ENCODE measurements at places on chromosomes 1 and 21. TPM values are rescaled to one million over a fixed set of nuclear protein-coding genes. Genes with fewer than 3 reads are reported as not detected.

- DNase-seq: no peak
Measured at GRCh38 chr1:160711602-160712311, at the start of gene CD48. TSS of gene CD48 (minus strand) at chr1:160711822. CDS start at chr1:160711763, 59 bp downstream.

DNA sequence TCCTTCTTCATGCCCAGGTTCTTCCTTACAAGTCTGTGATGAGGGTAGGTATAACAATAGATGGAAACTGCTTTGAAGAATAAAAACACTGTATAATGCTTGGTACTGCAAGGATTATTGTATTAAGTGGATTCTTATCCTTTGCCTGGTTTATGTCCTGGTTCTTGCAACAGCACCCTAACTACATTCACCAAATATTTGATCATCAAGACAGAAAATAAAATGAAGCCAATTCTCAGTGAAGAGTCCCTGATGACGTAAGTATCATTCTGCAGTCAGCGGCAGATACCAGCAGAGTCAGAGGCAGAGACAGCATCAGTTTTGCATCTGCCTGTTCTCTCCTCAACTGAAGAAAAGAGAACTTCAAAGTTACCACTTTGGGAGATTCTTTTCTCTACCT is 19.7 kb downstream of the ARHGEF11 start:
- no peak for DNase-seq

- peak; percentile 37 for DNase-seq
Measured at GRCh38 chr1:6235296-6235677, 477 bp downstream of the ICMT start.

GRCh38 chr1:67557696-67558448 is 127.1 kb upstream of the GADD45A start:
- no peak for DNase-seq

- no peak for DNase-seq
Measured at GRCh38 chr1:172801771-172802322, 142.9 kb downstream of the FASLG start.

The PPM1J gene
- 0.72 TPM for total RNA-seq

- DNase-seq: peak; percentile 69
Measured at GRCh38 chr1:31239653-31240241, at the start of gene NKAIN1. TSS of gene NKAIN1 (minus strand) at chr1:31239887. CDS start at chr1:31239547, 340 bp downstream.

- no peak for DNase-seq
Measured at GRCh38 chr1:177116941-177117340, 47.6 kb downstream of the ASTN1 start.

DNA sequence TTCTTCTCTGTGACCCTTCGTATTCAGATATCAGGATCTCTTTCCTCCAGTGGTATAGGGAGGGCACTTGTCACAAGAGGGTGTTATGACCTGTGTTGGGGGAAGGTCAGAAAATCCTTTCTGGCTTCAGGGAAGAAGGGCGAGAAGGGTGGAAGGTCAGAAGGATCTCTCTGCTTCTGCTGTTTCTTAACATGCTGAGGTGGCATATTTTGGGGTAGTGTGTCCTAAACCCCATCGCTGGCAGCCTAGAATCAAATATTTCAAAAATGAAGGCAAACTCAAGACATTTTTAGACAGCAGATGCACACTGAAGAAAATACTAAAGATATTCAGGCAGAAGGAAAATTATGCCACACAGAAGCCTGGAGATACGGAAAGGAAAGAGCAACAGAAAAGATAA is 207.6 kb downstream of the TM2D1 start:
- no peak for DNase-seq

The F5 gene
- 24.0 TPM for total RNA-seq

The ZBTB37 gene
- total RNA-seq: 9.2 TPM

DNA sequence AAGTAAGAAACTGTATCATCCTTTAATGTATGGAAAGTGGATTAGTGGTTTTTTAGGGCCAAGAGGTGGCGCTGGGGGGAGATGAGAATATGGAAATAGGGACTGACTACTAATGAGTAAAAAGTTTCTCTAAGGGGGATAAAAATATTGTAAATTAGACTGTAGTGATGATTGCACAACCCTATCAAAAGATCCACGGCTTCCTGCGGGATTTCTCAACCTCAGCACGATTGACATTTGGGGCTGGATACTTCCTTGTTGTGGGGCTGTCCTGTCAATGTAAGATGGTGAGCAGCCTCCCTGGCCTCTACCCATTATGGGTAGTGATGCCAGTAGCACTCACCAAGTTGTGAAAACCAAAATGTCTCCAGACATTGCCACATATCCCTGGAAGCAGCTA is 36.0 kb upstream of the PRDM2 start:
- DNase-seq: no peak

DNA sequence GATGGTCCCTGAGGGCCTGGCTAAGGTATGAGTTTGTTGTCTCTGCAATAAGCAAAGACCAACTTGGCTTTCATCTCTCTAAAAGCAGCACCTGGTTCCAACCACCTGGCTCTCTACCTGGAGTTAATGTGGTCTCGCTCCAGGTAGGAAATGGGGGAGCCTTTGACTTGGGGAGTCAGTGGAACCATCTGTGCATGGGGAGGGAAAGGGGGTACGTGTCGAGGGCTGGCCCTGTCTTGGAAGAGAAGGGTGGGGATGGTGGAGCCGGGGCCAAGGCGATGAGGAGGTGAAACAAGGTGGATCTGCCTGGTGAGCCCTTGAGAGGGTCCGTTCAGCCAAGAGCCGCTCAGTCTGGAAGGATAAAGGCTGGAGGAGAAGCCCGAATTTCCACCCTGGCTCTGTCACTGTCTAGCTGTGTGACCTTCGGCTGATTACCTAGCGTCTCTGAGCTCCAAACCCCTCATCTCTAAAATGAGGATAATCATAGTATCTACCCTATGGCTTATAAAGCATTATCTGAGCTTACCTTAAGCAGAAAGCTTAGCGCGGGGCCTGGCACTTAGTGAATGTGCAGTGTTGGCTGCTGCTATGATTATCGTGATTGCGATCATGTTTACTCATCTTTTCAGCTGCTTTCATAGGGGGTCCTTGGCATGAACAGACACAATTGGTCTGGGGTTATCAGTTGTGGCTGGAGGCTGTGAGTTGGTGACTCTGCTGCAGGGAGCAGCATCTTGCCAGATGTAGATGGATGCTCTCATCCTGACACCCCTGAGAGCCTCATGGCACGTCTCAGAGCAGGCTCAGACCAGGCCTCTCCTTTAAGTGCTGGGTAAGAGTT is 78.7 kb downstream of the ACTL8 start:
- no peak for DNase-seq

The PTPN7 gene
- not detected for total RNA-seq

GRCh38 chr1:186678155-186678554 is 2.1 kb downstream of the PTGS2 start:
- DNase-seq: no peak

DNA sequence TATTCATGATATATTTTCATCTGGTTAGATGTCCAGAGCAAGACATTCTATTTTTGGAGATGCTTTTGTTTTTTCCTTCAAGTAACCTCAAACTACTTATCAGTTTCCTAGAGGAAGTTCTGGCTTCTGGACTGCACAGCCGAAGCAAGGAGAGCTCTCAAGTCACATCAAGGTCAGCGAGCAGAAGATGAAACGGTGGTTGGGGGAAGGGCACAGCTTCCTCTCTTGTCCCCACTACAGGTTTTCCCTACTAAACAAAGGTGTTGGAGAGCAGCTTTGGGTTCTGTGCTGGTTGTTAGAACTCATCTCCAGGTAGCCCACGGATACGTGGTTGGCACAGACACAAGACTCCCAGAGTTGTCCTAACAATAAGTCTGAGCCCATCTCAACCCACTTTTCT is 5.1 kb upstream of the PLEKHO1 start:
- DNase-seq: no peak

All from hepatocyte (in vitro differentiated cells).